ENCODE measurements at places on chromosomes 7 and 10. TPM values are rescaled to one million over a fixed set of nuclear protein-coding genes. Genes with fewer than 3 reads are reported as not detected.
A peak's percentile ranks its signal among the peaks of the same experiment; 100 is the strongest.

DNA sequence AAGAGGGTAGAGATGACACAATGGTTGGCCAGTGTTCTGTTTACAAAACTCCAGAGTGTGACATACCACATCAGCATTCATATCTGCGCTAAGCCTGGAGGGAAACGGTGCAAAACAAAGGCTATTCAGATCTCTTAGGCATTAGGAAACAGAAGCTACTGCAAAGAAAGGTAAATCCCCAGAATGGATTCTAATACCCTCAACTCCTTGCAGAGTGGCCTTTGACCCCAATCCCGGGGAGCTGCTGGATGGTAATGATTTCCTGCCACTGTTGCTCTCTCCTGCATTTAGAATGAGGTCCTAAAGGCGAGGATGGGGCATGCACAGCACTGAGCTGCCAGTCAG lies 65.2 kb downstream of the AOAH start:
- no peak overlapping the region for H3K27ac ChIP-seq
- H3K27me3 ChIP-seq, result no peaks in the 10 kb centered on the region
- H3K36me3 ChIP-seq, result no peaks in the 10 kb centered on the region
- no peak overlapping the region for H3K4me3 ChIP-seq

DNA sequence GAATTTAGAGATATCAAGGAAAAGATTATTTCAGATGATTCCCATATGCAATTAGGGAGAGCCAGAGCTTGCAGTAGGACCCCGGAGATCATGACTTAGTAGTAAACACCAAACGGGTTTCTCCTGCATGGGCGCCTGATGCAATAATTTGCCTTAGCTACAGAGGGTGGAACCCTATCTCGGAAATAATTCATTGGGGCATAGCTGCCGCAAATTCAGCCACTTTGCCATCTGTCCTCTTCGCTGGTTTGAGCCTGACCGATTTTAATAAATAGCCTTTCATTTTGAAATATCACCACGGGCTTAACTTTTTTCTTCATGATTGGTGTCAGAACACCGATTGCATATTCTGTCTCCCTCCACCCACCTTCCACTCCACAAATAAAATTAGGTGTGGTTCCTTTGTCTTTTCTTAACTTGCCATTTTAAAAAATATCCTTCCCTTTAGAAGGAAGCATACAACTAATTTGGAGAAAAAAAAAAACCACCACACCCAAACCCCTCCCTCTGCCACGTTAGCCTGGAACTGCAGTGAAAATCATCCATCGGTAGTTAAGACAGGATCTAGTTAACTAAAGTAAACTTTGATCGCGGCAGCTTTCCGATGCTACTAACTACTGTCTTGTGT lies 1.4 kb downstream of the GARS1 start:
- H3K27ac ChIP-seq, result peak overlapping the region; percentile 94
- H3K27me3 ChIP-seq, result no peaks in the 10 kb centered on the region
- H3K4me3 ChIP-seq, result peak overlapping the region; percentile 88
- no peak for DNase-seq

- H3K27me3 ChIP-seq, result no peaks in the 10 kb centered on the region
- DNase-seq, result no peak
- no peak overlapping the region for H3K27ac ChIP-seq
Measured at GRCh38 chr7:135707570-135707966, 20.4 kb downstream of the SLC13A4 start.

DNA sequence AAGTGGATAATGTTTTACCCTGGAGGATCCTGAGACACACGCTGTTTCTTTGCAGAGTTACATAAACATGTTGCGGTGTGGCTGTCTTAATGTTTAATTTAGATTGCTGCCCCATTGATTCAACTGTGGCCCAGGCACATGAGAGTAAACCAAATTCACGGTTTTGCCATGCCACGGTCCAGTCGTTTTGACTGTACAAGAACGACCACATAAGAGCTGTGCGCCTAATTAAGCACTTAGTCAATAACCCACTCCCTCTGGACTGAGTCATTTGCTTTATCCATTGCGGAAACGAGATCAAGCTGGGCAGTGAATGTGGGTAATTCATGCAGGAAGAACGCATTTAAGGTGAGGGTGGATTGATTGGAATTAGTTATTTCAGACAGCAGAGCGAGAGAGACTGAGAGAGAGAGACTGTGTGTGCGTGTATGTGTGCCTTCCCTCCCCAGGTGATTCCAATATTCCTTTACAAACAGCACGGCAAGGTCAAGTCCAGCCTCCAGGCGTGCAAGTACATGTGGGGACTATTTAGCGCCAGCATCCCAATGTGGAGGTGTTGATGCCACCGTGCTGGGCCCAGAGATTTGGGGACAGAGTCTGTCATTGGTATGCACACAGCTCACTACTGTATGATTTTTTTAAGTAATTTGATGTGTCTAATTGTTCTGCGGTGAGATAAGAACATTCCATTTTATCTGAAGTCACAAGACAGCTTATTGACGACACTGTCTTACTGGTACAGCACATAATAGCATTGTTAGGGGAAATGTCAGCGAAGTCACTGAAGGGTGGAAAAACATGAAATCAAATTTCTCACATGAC lies 8.4 kb upstream of the TEX36 start:
- H3K27me3 ChIP-seq, result no peaks in the 10 kb centered on the region
- no peaks in the 10 kb centered on the region for H3K4me1 ChIP-seq
- no peak overlapping the region for H3K4me3 ChIP-seq
- no peak overlapping the region for H3K27ac ChIP-seq
- no peak for DNase-seq

DNA sequence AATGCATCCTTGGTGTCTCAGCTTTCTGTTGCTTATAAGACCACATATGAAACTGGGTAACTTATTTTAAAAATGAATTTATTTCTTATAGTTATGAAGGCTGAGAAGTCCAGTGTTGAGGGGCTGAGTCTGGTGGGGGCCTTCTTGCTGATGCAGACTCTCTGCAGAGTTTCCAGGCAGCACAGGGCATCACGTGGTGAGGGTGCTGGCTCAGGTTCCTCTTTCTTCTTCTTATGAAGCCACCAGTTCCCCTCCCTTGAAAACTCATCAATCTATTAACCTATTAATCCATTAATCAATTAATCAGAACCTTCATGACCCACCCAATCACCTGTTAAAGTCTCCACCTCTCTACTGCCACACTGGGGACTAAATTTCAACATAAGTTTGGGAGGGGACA lies 595.6 kb upstream of the NRP1 start:
- DNase-seq, result no peak
- no peak overlapping the region for H3K27ac ChIP-seq
- no peaks in the 10 kb centered on the region for H3K27me3 ChIP-seq
- H3K36me3 ChIP-seq, result no peaks in the 10 kb centered on the region
- no peaks in the 10 kb centered on the region for H3K4me1 ChIP-seq

The IL6 gene
- 2.0 TPM for total RNA-seq

GRCh38 chr10:35735412-35735811 lies 93.3 kb upstream of the FZD8 start:
- H3K4me1 ChIP-seq, result no peaks in the 10 kb centered on the region
- H3K36me3 ChIP-seq, result no peaks in the 10 kb centered on the region
- H3K27me3 ChIP-seq, result no peaks in the 10 kb centered on the region
- no peak overlapping the region for H3K27ac ChIP-seq
- peak; percentile 64 for DNase-seq

- H3K4me1 ChIP-seq, result no peaks in the 10 kb centered on the region
- peak; percentile 37 for DNase-seq
- H3K36me3 ChIP-seq, result no peaks in the 10 kb centered on the region
Measured at GRCh38 chr7:154591544-154591943, 411.4 kb downstream of the PAXIP1 start.

DNA sequence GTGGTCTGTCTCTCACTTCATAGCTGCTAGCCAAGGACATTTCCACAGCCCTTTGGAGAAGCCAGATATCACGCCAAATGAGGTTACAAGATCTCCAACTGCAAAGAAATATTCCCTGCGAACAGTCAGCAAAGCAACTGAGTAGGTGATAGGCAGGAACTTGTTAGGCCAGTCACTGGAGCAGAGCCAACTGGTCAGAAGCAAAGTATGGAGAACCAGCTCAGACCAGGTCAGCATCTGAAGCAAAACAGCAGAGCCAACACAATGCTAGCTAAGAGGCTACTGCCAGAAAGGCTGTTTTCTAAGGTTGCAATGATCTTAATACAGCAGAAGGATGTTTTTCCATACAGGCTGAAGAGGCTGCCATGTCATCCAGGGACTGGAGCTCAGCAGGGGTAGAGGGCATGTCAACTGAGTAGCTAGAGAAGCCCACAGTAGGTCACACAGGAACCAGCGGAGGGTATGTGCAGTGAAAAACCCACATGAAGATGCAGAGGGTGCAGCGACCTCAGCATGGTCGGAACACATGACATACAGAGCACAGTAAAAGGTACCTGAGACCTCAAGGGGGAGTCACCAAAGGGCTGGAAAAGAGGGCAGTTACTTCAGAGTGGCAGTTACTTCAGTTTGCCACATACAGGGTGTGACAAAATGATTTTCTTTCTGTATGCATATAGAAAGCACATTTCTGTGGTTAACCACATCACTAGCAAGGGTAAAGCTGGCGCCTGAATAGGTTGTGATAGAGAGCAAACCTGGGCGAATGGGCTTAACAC lies 8.9 kb downstream of the SEC31B start:
- H3K27me3 ChIP-seq, result no peaks in the 10 kb centered on the region
- H3K36me3 ChIP-seq, result peaks cover 46% of the 10 kb centered on the region
- H3K4me1 ChIP-seq, result no peaks in the 10 kb centered on the region

DNA sequence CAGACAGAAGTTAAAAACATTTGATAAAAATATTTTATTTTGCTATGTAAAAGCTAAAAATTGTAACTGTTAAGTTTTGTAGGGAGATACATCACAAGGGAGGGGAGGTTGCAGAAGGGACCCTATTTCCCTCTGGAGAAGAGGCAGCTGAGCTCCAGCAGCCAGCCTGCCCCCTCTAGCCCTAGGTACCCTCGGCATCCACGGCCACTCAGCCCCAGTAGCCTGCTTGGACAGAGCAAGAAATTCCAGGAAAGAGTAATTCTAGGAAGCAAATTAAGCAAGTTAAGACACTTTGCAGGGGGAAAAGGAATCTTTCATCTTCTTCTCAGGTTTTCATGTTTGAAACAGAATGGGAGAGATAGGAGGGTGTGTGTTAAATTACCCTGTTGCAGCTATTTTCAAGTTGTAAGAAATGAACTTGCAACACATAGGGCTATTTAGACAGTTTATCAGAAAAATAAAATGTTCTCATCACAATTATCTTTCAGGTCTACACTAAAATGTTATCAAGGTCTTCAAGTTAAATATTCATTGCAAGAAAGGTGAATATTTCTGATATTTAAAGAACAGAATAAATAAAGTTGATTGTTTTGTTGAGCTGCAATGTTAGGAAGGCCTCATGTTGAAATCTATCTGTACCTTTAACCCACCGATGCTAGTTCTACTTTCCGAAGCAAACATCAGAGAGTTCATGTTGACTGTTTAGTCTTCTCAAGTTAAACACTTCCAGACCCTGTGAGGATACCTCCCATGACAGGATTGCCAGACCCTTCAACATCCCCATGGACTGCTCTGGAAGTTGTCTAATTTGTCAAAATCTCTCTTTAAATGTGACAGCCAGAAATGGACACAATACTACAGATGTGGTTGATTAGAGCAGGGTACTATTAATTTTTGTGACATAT lies 5.5 kb downstream of the SGCE start:
- H3K4me1 ChIP-seq, result peaks cover 36% of the 10 kb centered on the region
- H3K27ac ChIP-seq, result no peak overlapping the region
- no peak for DNase-seq
- no peak overlapping the region for H3K4me3 ChIP-seq
- H3K36me3 ChIP-seq, result no peaks in the 10 kb centered on the region

The SPAM1 gene
- not detected for total RNA-seq

The ELOVL3 gene
- total RNA-seq, result not detected

The TMEM270 gene
- not detected for total RNA-seq

GRCh38 chr10:96789571-96790108 lies 42.5 kb upstream of the LCOR start:
- H3K36me3 ChIP-seq, result no peaks in the 10 kb centered on the region
- H3K27ac ChIP-seq, result no peak overlapping the region
- H3K4me3 ChIP-seq, result no peak overlapping the region
- no peaks in the 10 kb centered on the region for H3K4me1 ChIP-seq
- DNase-seq, result no peak
- H3K27me3 ChIP-seq, result no peaks in the 10 kb centered on the region

DNA sequence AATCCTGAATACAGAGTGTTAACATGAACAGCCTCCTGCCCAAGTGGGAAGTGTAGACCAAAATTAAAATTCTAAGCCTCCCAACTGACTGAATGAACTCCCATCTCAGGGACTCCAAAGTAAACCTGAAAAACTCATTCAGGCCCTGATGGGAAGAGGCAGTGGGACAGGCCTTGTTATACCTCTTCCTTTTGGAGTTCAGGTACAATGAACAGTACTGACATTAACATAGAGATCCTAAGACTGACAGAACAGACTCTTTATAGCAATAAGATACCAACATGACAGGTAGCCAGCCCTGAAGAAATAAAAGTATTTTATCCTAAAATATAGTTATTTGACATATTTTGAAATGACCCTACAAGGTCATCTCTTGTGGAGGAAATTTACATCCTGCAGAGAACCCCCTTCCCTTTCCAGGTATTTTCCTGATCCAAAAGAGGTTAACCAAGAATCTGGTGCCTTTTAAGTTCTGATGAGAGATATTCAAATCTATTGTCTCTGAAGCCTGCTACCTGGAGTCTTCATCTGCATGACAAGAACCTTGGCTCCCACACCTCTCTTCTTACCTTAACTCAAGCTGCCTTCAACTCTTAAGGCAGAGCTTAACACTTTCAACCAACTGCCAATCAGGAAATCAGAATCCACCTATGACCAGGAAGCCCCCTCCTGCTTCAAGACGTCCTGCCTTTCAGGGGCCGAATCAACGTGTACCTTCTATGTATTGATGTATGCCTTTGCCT lies 103.3 kb upstream of the PFKP start:
- H3K4me1 ChIP-seq, result no peaks in the 10 kb centered on the region
- no peak overlapping the region for H3K4me3 ChIP-seq
- no peak overlapping the region for H3K27ac ChIP-seq
- no peaks in the 10 kb centered on the region for H3K27me3 ChIP-seq
- DNase-seq, result no peak
- H3K36me3 ChIP-seq, result no peaks in the 10 kb centered on the region

DNA sequence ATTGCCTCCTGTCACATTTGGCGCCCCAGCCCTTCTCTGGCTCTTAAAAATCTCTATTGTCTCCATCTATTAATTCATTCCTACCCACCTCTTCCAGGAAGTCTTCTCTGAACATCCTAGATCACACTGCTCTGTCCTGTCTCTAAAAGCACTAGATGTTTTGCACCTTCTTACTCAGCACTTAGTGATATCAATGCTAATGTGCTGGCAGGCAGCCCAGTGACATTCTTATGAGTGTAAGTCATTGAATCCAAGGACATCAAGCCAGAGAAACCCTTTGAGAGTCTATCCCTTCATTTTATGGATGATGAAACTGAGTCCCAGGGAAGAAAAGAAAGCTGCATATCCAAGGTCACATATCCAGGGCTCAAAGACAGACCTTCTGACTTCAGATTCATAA lies 48.3 kb upstream of the PAX2 start:
- no peaks in the 10 kb centered on the region for H3K27me3 ChIP-seq
- no peaks in the 10 kb centered on the region for H3K4me1 ChIP-seq

GRCh38 chr7:142891490-142892082 lies 6.0 kb upstream of the TRPV6 start:
- no peak overlapping the region for H3K4me3 ChIP-seq
- H3K27me3 ChIP-seq, result no peaks in the 10 kb centered on the region
- no peak overlapping the region for H3K27ac ChIP-seq
- H3K36me3 ChIP-seq, result no peaks in the 10 kb centered on the region
